ENCODE measurements at places on chromosomes 2 and 18.

- DNase-seq = no peak
These were observed 51.9 kb upstream of the CREB1 start for GRCh38 chr2:207477896-207478295.

DNA sequence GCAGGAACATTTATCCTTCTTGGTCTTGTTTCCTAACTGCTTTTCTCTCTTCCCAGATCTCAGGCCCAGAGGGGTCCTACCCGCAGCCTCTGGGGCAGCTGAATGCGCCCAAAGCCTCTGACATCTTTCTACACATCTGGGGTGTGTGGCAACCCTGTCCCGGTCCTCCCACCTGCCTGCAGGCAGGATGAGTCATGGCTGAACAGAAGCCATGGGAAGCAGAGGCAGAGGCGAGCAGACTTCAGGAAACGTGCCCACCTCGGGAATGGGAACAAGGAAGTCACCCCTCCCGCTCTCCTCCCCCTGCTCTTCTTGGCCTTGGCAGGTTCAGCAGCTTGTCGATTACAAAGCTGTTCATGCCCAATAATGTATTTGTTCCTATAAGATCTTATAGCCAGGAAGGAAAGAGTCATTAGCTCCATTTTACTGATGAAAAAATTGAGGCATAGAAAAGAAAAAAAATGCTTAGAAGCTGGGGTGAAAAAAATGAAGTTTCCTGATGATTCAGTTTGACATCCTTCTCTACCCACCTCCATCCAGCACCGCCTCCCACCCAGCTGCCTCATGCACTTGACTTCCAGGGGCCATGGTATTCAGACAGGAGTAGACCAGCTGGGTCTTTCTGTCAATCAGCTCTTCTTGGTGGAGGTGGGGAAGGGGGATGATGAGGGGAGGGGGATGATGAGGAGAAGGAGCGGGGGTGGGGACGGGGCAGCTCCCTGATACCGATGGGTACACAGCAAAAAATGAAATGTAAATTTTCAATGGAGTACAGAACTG is 10.4 kb upstream of the KCNF1 start:
- peak; percentile 51 for DNase-seq

DNA sequence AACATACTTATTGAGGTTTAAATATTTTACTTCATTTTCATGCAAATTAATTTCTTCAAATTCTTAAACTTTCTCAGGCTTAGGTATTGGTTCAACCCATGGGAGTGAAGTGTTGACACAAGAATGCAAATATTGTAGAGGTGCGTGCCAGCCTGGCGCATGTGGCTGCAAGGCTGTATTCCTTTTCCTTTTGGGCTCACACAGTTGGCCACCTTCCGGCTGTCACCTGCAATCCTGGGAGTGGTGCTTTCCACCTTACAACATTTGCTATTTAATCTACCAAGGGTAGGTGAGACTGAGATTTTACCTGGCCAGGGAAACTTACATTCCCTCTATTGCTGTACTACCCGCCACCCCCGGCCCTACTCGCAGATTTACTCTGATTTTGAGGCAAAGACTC is 141.1 kb downstream of the DCC start:
- no peak for DNase-seq

DNA sequence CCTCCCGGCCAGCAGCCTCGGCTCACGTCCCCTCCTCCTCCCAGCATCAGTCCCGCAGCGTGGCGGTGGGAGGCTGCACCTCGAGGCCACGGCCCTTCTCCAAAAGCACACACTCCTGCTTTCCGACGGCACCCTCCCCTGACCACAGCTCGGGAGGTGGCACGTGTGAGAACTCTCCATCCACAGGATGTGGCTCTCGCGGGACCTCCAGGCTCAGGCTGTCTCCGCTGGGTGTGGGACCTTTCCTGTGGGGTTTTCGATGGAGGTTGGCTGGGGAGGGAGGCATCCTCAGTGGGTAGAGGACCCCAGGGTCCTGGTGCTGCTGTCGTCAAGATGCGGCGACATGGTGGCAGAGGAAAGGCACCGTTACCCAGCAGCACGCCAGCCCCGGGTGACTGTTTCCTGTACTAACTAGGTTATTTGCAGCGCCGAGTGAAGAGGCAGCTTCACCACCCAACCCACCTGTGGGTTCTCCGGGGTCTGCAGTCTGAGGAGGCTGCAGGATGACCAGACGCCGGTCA is 42.8 kb upstream of the KCNG2 start:
- DNase-seq = no peak

- no peak for DNase-seq
These were observed 8.9 kb upstream of the RPRM start for GRCh38 chr2:153487448-153487847.

DNA sequence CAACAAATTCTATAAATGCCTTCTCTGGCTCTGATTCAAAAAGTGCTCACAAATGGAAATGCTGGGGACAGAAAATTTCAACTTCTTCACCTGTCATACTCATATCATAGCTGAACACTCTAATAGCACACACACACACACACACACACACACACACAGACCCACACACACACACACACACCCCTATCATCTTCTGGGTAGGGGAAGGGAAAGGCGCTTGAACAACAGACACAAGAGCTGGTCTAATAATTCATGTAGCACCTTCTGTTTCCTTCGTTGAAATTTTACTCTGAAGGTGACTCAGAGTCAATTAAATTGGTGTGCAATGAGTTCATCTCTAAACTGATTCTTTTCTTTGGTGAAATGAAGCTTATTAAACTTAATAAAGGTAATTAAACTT is 32.9 kb downstream of the CD28 start:
- no peak for DNase-seq

DNA sequence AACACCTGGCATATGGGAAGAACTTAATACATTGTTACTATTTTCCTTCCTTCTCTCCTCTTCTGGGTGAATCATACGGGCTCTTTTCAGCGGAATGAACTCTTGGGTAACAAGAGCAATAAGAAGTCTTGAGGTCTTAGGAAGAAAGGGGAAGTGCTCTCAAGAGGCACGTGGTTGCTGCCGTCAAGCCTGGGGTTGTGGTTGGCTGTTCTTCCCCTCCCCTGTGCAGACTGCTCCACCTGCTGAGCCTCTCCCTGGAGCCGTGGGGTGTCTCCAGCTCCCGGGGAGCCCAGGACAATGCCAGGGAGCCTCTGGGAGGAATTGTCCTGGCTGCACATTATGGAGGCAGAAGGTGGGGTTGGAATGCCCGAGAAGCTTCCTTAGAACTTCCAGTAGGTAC is 19.4 kb downstream of the TOGARAM2 start:
- peak; percentile 89 for DNase-seq

- DNase-seq = no peak
These were observed 225.3 kb upstream of the HDAC4 start for GRCh38 chr2:239625971-239626734.

DNA sequence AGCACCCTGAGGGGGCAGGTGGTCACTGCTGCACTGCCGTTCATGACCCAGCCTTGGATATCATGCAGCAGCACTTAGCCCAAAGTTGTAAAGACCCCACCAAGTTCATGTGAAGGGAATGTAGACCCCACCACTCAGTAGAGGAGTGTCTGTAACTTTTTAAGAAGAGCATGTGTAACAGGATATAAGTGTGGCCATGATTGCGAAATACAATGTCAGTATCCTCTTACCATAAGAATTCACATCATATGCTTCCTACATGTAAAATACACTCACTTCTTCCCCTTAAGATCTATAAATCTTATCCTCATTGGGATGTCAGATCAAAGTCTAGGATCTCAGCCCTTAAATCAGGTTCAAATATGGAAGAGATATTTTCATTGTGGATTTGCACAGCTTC is 276.9 kb downstream of the PTPRM start:
- no peak for DNase-seq

DNA sequence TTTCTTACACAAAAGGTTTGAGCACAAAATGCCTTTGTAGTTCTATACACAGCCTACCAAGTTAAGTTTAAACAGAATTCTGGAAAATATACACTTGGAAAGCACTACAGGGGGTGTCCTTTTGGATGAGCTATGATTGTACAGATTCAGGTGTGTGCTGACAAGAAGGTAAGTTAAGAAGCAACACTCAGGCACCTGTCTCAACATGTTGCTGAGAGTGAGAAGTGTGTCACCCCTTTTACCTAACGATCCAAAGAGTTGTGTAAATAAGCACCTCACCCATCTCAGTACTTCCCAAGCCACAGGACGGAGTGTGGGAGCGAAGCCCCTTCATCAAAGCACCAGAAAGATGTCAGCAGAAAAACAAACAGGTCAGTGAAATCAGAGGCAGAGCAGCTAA is 109.5 kb upstream of the DAPL1 start:
- no peak for DNase-seq

Data from suppressor macrophage treated with lipopolysaccharide for 1 hour (primary cell).